ENCODE measurements at places on chromosomes 4 and X.

- DNase-seq, result no peak
These were observed 113.2 kb upstream of the ZNF827 start for GRCh38 chr4:146051728-146052391.

- no peak for DNase-seq
These were observed 48.1 kb downstream of the RHOXF2B start for GRCh38 chrX:120029354-120029753.

GRCh38 chr4:4415107-4415805 is 28.4 kb downstream of the NSG1 start:
- DNase-seq, result no peak

- no peak for DNase-seq
These were observed 49.4 kb upstream of the CHRNA9 start for GRCh38 chr4:40285692-40286091.

GRCh38 chrX:5936438-5936837 is 292.2 kb downstream of the NLGN4X start:
- no peak for DNase-seq

DNA sequence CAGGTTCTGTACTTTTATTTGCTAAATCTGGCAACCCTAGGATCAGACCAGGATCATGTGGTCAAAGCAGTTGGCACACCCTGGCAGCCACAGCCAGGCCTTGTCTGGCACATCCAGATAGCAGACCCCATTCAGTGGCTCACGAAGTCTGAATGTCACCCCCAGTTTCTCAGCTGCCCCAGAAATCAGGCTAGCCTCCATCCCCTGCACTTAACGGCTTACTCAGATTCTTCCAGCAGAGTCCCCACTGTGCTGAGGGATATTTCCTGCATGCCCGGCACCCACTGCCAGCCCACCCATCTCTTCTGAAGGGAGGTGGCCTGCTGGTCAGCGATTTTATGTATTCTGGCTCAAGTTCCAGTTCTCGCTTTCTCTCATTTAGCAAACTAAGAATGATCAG is 4.7 kb upstream of the AWAT2 start:
- no peak for DNase-seq

DNA sequence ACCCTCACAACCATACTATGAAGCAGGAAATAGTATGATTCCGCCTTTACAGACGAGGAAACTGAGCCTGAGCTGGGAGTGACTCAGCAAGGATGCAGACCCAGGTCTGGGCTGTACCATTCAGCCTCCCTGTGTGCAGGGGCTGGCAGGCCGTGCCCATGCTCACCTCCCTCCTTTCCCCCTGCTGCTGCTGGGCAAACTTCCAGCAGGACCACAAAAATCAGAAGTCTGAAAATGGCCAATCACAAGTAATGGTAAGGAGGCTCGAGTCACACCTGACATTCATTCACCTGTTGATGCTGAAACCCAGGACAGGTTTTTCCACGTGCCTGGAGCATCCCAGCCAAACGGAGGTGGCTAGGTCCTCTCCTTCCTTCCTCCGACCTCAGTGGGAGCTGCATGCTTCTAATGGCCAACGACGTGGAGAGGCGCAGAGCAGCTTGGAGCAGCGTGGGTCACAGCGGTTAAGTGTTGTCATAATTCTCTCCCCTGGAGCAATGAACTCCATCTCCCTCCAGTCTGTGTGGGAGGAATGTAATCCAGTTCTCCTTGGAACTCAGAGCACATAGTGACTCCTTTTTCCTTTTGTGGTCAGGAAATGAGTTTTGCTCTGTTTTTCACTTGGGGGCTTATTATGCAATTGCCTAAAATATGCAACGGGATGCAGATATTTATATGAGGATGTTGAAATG is 371.7 kb downstream of the BCOR start:
- no peak for DNase-seq

GRCh38 chr4:24967346-24967745 is 54.5 kb upstream of the CCDC149 start:
- no peak for DNase-seq

- DNase-seq, result no peak
These were observed 9.7 kb downstream of the FGFBP1 start for GRCh38 chr4:15928883-15929282.

- DNase-seq, result no peak
These were observed 53.5 kb downstream of the REELD1 start for GRCh38 chr4:146267826-146268225.

DNA sequence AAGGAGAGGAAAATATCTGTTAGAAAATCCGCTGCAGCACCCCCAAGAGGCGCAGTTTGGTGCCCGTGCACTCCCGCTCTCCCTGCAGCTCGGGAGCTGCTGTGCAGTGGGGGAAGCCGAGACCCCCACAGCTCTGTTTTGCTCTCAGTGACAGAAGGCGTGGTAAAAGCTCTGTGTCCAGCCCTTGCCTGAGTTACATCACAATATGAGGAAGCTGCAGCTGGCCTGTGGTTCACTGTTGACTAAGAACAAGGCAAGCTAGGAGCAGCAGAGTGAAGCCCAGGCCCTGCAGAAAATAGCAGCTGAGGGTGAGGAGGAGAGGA is 88.5 kb upstream of the ADRA2C start:
- DNase-seq, result no peak

DNA sequence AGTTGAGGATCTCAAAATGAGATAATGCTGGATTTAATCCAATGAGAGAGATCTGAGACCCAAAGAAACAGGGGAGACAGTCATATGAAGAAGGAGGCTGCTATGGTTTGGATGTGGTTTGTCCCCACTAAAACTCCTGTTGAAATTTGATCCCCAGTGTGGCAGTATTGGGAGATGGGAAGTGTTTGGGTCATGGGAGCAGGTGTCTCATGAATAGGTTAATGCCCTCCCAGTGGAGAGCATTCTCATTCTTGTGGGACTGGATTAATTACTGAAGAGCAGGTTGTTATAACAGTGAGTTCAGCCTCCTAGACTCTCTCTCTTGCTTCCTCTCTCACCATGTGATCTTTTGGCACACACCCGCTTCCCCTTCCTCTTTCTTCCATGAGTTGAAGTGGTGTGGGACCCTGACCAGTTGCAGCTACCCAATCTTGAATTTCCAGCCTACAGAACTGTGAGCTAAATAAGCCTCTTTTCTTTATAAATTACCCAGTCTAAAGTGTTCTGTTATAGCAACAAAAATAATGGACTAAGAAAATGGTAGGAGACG is 70.3 kb downstream of the PPEF2 start:
- DNase-seq, result no peak

All from NCI-H1930 (cell line).